ENCODE measurements at places on chromosomes 5 and 9.

DNA sequence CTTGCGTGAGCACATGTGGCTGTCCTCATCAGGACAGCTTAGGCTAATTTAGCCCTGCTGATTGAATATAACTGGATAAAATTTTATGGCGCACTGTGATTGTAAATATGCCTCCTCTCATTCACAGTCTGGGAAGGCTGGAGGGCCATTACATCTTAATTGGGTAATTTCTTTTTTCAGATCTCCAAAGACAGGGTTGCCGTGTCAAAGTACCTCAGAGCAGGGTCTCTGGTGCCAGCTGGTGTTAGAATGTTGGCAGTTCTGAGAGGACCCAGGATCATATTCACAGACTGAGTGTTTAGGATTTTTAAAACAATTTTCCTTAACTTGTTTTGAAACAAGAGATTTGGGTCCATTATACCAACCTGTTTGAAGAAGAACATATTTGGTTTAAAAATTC lies 455.7 kb upstream of the TLE4 start:
- no peak for DNase-seq

- DNase-seq: no peak
Observed at GRCh38 chr5:180035206-180035931, 36.2 kb downstream of the RNF130 start.

- DNase-seq: peak; percentile 30
Observed at GRCh38 chr5:157328277-157328912, 62.5 kb downstream of the CYFIP2 start.

DNA sequence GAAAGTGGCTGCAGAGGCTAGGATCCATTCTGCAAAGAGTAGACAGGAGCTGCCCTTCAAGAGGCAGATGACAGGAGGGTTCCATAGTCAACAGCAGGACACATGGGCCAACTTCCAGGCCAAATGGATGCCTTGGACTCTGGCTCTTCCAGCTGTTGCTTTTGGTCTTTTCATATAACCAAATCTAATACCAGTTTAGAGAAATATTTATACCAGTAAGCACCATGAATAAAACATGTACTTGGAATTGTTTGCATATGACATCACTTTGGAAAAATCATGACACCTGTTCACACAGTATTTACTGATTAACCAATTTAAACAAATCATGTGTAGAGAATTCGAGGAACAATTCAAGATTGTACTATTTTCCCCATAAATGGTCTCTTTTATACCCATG lies 481.3 kb downstream of the DMRT2 start:
- no peak for DNase-seq

- no peak for DNase-seq
Observed at GRCh38 chr9:1340390-1340789, 290.2 kb downstream of the DMRT2 start.

- peak; percentile 19 for DNase-seq
Observed at GRCh38 chr5:91225848-91226686, 157.1 kb downstream of the ARRDC3 start.

GRCh38 chr5:141003791-141004611 lies 37.7 kb downstream of the PCDHAC2 start:
- no peak for DNase-seq

Measured in effector CD8-positive, alpha-beta T cell (primary cell).